ENCODE measurements at places on chromosomes 3 and 15.

- peak; percentile 38 for DNase-seq
Observed at GRCh38 chr15:92745845-92746271, 90.3 kb upstream of the FAM174B start.

DNA sequence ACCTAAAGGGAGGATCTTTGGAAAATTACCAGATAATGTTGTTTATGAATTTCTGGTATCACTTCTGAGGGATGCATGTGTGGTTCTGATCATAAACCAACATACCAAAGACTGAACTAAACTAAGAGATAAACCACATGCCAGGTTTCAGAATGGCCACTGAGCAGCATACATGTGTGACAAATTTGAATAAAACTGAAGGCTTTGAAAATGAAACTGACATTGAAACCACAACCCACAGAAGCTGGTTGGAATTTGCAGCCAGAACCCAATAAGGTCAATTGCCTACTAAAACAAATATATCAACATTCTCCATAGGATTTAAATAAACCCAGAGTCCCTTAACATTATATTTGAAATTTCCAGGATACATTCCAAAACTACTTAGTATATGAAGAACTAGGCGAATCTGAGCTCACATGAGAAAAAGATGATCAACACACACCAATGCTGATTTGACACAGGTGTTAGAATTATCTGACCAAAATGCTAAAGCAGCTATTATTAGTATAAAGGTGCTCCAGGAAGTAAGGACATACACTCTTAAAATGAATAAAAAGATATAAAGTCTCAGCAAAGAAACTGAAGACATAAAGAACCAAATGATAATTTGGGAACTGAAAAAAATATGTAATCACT lies 125.0 kb downstream of the ZNF280D start:
- no peak for DNase-seq

DNA sequence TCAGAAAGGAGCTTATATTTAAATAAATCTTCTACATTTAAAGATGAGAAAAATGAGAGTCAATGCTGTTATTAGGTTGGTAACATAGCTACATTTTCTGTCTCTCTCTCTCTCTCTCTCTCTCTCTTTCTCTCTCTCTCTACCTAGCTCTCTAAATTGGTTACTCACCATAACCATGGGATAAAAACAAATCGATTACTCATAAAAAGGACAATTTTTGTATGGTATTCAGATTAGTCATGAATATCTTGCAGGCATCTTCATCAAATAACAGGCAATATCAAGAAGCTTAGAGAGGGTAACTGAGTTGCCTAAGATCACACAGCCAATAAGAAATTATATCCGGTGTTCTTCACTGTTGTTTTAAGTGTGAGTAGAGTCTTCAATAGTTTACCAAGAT lies 81.8 kb upstream of the ALCAM start:
- DNase-seq = no peak

- peak; percentile 54 for DNase-seq
Observed at GRCh38 chr3:49563040-49563578, 8.8 kb downstream of the BSN start.

GRCh38 chr3:8768364-8769087 lies 887 bp downstream of the OXTR start:
- no peak for DNase-seq

GRCh38 chr15:72889545-72889944 lies 106.0 kb upstream of the ADPGK start:
- no peak for DNase-seq

GRCh38 chr15:25727867-25728600 lies 135.1 kb downstream of the ATP10A start:
- DNase-seq = no peak

GRCh38 chr15:51335538-51336410 lies 2.6 kb downstream of the CYP19A1 start:
- DNase-seq = no peak

GRCh38 chr15:101242160-101242998 lies 9.5 kb downstream of the CHSY1 start:
- no peak for DNase-seq

DNA sequence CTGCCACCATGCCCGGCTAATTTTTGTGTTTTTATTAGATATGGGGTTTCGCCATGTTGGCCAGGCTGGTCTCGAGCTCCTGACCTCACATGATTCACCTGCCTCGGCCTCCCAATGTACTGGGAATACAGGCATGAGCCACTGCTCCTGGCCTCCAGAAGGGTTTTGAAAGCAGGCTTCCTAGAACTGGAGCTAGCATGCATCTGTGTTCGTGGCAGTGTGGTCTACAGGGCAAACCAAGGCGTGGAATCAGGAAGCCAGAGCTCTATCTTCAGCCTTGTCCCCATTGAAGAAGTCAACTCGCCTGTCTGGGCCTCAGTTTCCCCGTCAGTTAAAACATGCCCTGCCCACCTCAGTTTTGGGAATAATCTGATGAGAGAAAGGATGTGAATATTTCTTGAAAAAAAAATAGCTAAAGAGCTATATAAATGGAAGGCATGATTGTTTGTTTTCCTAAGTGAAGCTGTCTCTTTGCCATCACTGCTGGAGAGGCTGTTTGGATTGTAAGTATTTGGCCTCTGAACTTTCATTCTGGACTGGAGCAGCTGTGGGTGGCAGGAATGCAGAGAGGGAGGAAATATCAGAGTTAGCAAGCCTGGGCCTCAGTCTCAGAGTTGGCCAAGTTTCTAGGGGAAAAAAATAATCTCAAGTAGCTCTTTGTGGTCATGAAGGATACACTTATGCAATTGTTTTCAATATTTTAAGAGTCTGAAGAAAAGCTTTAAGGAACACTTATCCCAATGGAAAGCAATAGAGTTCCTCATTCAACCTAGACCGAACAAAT lies 36.5 kb upstream of the UACA start:
- no peak for DNase-seq

- DNase-seq = no peak
Observed at GRCh38 chr3:59979542-59979941, 929.7 kb upstream of the CFAP20DC start.

DNA sequence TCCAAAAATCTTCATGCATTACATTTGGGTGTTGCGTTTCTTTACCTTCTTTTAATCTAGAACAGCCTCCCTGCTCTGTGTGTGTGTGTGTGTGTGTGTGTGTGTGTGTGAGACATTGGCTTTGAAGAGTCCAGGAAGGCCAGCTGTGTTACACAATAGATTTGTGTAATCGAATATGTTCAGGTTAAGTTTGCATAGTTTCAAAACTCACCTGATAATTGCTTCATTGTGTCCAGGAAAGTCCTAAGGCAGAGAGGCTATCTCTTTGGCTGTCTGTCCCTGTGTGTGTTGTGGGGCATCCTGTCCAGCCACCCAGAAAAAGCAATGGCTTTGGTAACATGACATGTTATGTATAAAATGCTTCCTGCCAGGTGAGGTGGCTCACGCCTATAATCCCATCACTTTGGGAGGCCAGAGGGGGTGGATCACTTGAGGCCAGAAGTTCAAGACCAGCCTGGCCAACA lies 37.5 kb downstream of the ZNF710 start:
- no peak for DNase-seq

- DNase-seq = peak; percentile 40
Observed at GRCh38 chr3:4271834-4272233, 31.3 kb upstream of the SETMAR start.

DNA sequence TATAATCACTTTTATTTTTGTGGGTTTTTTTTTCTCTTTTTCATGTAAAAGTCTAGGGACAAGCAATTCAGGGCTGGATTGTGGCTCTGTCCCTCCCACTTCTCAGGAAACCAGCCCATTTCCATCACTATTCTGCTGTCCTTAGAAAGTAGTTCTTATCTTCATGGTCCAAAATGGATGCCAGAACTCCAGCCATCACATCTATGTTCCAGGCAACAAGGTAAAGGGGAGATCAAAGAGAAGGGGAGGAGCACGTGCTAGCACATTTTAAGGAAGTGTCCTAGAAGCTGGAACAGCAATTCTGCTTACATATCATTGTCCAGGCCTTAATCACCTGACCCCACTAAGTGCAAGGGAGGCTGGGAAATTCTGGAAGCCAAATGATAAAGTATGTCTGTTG lies 181.1 kb upstream of the C2CD4B start:
- no peak for DNase-seq

GRCh38 chr3:20462226-20462625 lies 276.2 kb upstream of the SGO1 start:
- no peak for DNase-seq

All from LNCaP clone FGC (cell line).